ENCODE measurements at places on chromosomes 7 and 10.

DNA sequence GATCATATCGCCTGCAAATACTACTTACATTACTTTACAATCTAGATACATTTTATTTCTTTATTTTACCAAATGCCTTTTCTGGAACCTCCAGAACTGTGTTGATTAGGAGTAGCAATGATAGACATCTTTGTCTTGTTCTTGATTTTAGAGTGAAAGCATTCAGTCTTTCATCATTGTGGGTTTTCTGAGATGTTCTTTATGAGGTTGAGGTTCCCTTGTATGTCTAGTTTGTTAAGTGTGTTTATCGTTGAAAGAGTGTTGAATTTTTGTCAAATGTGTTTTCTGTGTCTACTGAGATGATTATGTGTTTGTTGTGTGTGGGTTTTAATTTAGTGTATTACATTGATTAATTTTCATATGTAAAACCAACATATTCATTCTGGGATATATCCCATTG lies 17.1 kb downstream of the SEPTIN7 start:
- DNase-seq = no peak

GRCh38 chr10:90993340-90993739 lies 72.5 kb upstream of the ANKRD1 start:
- no peak for DNase-seq

GRCh38 chr7:70887186-70887585 lies 244.8 kb upstream of the GALNT17 start:
- no peak for DNase-seq

- no peak for DNase-seq
Measured at GRCh38 chr10:11882646-11883375, 59.7 kb downstream of the PROSER2 start.

- DNase-seq = no peak
Measured at GRCh38 chr10:7986851-7987250, 67.6 kb upstream of the GATA3 start.

- no peak for DNase-seq
Measured at GRCh38 chr7:901041-901387, 24.7 kb downstream of the GET4 start.

- DNase-seq = peak; percentile 96
Measured at GRCh38 chr7:28358423-28358868, 53.9 kb upstream of the CREB5 start.

- peak; percentile 69 for DNase-seq
Measured at GRCh38 chr7:28107960-28108359, 72.6 kb downstream of the JAZF1 start.

- no peak for DNase-seq
Measured at GRCh38 chr7:82548141-82548688, 104.6 kb upstream of the CACNA2D1 start.

GRCh38 chr10:28186461-28186860 lies 116.4 kb downstream of the MPP7 start:
- no peak for DNase-seq

DNA sequence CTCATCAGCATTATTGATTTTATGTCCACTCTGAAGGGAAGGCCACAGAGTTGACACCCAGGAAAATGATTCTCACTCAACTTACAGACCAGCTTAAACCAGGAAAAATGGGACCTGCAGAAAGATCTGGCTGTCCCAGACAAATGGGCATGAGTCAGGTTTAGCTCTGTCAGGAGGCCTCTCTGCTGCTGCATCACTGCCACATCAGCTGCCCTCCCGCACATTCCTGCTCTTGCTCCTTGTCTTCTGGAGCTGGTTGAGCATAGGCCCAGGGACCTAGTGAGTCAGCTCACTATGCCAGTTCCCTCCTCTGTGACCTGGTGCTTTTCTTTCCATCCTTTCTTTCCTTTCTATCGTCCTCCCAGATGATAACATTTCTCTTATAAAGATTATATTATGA lies 18.8 kb upstream of the SMNDC1 start:
- DNase-seq = peak; percentile 79

GRCh38 chr7:102129636-102130370 lies 156.9 kb upstream of the SH2B2 start:
- DNase-seq = peak; percentile 61

- DNase-seq = no peak
Measured at GRCh38 chr7:602341-603141, 82.9 kb upstream of the PDGFA start.

GRCh38 chr7:20238754-20239324 lies 21.7 kb upstream of the MACC1 start:
- DNase-seq = peak; percentile 73

DNA sequence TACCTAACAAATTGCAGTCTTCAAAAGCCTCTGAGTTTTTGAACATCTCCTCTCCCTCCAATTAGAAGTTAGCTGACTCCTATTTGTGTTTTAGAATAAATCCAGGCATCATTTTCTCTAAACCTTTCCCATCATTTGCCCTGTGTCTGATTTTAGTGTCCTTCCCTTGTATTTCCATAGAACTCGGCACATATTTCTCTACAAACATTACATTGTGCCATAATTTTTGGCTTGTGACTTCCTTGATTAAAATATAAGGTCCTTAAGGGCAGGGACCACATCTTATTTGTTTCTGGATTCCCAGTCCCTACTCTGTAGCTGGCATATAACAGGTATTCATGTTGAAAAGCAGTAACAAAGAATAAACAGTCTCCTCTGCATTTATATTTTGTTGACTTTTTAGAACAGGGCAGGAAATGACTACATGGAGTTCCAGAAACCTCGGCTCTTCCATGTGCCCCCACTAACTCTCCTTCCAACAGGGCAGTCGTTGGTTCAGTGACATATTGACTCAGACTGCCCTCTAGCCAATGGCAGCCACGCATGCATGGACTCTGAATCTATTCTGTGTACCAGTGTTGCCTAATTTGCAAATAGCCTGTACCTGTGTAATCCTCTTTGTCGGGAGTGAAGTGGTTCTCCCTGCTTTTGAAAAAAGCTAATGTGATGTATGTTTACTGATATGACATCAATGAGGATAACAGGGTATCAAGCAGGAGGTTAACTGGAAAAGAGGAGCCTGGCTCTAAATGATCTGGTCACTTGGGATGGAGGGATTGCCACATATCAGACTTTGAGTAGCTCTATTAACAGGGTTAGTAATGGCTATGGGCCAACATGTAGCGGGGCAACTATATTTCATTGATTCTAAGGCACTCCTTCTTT lies 19.8 kb upstream of the CPN1 start:
- peak; percentile 66 for DNase-seq

DNA sequence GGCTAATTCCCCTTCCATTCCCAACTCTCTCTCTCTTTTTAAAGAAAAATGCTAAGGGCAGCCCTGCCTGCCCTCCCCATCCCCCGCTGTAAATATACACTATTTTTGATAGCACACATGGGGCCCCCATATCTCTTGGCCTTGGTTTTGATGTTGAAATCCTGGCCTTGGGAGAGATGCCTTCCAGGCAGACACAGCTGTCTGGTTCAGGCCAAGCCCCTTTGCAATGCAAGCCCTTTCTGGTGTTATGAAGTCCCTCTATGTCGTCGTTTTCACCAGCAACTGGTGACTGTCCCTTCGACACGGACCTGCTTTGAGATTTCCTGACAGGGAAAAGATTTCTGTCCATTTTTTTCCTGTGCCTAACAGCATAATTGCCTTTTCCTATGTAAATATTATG lies 3.0 kb downstream of the ADRA2A start:
- no peak for DNase-seq

DNA sequence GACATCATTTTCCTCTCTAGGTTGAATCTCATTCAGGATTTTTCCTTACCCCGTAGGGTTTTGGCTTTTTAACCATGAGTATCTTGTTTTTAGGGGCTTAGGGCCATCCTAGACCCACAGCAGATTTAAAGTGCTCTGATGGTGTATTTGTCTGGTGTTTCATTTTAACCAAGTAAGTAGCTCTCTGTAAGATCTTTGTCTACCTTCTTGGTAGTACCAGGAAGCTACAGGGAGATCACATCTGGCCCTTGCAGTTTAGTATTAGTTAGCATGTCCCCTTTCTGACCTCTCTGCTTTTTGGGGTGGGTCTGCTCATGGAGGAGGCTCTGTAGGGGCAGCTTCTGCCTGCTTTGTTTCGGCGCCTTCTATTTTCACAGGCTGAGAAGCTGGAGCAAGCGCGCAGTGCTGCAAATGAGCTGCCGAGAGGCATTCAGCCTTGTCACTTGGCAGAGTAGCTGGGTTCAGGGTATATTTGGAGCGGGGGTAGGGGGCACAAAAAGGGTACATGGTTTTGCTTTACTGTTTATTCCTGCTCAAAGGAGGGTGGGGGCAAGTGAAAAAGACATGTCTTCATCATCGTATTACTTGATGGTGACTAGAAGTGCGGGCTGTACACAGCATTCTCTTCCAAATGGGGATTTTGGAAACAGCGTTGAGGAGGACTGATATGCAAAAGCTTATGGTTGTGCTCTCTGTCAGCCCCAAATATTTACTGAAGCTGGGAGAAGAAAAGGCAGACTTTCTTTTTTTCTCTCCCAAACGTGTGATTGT lies 146.3 kb downstream of the CELF2 start:
- DNase-seq = no peak

DNA sequence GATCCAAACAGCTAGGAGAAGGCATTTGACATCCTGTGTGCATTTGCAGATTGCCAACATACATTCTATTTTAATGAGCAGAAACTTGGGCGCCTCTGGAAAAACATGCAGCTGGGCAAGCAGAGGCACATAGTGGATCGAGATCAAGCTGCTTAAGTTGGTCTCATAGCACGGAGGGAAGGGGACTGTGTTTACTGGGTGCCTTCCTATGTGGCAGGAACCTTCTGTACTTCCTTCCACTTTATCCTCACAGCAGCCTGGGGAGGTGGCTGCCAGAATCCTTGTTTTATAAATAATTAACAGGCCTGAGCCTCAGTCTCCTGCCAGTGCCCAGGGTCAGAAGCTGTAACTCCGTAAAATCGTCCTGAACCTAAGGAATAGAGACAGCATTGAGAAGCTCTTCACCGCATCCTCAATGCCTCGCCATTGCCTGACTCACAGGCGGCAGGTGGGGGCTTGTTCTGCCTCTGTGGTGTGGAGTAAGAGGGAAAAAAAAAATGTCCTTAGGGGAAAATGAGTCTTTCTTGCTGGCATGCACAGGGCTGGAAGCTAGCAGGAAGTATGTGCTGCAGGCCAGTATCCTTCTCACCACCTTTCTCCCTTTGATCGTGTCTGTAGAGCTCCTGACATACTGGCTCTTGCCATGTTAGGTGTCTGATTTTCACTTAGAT lies 6.2 kb downstream of the VWA2 start:
- peak; percentile 82 for DNase-seq

DNA sequence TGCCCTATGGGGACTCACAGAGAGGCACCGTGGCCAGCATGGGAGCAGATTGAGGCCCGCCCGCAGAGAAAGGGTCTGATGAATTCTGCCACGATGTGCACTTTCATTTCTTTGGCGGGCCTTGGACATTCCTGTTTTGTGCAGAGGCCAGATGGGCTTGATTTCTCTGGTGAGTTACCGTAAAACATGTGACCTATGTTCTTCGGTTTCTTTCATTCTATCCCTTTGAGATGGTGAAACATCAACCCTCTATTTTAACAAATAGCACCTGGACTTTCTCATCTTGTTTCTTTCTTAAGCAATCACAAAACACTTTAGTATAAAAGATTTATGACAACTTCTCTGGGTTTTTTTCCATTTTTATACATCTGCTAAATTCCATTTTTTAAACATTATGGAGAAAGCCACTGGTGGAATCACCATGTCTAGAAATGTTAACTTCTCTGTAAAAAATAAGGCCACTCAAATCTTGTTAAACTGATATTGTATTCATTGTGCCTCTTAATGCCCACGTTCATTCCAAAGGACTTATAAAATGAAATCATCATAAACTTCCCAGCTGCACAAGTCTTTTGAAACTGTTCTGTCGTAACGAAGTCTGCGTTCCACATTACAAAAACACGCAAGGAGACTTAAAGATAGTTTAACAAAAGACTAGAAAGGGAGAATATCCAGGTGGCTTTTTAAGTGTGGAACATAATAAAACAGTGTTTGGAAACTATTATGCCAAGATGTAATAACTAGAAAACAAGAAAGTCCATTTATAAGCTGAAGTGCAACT lies 21.4 kb upstream of the ODAD2 start:
- no peak for DNase-seq

DNA sequence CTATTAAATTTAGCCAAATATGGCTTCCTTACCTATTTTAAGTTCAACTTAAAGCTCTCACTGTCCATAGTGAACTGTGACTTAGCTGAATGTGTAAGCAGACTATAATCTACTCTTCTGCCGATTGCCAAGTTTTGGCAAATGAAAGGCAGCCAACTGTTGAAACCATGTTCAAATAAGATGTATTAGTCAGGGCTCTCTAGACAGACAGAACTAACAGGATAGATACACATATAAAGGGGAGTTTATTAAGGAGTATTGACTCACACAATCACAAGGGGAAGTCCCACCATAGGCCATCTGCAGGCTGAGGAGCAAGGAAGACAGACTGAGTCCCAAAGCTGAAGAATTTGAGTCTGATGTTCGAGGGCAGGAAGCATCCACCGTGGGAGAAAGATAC lies 837.7 kb upstream of the AUTS2 start:
- DNase-seq = no peak

DNA sequence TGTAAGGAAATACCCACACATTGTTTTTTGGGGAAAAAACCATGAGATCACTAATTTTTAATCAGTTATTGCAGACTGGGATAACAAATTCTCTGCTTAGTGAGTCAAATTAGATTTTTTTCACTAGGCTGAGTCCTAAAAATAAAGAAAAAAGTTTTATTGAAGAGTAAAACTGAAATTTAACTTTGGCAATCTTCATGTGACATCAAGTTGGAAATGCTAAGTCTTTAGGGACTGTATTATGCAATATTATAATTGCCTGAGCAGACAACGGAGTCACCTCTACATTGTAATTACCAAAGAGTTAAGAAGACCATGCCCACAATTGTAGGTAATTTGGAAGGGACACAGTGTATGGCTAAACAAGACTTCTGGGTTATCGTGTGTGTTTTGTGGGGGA lies 2.2 kb upstream of the CLEC5A start:
- DNase-seq = no peak

GRCh38 chr7:30665449-30665848 lies 16.8 kb downstream of the CRHR2 start:
- no peak for DNase-seq

- no peak for DNase-seq
Measured at GRCh38 chr7:19572566-19572965, 136.3 kb downstream of the POLR1F start.

- no peak for DNase-seq
Measured at GRCh38 chr10:34775044-34775637, 40.0 kb downstream of the PARD3 start.

DNA sequence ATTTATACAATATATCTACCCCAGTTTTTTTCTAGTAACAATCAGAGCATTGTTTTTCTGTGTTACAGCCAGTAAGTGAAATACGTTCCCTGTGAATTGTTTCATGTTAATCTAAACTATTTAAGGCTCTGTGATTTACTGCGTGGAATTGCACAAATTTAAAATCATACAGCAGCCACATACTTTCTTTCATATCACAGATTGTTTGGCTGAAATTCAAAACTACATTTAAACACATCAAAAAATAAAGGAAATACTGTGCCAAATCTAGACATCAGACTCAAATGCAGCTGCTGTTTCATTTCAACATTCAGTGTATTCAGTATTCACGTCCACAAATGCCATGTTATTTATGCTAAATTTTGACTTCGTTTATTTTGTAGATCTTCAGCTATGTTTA lies 242.6 kb upstream of the HGF start:
- DNase-seq = no peak

- no peak for DNase-seq
Measured at GRCh38 chr10:21728618-21729017, 194.6 kb downstream of the MLLT10 start.

- DNase-seq = no peak
Measured at GRCh38 chr10:30467651-30468338, 33.8 kb downstream of the MAP3K8 start.

GRCh38 chr7:103474956-103475355 lies 28.9 kb upstream of the SLC26A5 start:
- DNase-seq = no peak
